ENCODE measurements at places on chromosomes 1 and 21.
A peak's percentile ranks its signal among the peaks of the same experiment; 100 is the strongest.

DNA sequence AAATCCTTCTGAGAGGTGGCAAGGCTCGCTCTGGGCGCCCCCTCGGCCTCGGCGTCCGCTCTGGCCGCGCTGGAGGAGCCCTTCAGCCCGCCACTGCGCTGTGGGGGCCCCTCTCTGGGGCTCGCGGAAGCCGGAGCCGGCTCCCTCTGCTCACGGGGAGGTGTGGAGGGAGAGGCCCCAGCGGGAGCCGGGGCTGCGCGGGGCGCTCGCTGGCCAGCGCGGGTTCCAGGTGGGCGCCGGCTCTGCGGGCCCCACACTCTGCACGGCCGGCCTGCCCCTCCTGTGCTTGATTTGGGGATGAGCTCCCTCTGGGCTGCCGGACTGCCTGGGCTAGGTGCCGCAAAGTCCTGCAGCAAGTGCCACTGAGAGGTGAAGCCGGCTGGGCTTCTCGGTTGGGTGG lies 1260.7 kb upstream of the PRMT6 start:
- DNase-seq, result no peak

DNA sequence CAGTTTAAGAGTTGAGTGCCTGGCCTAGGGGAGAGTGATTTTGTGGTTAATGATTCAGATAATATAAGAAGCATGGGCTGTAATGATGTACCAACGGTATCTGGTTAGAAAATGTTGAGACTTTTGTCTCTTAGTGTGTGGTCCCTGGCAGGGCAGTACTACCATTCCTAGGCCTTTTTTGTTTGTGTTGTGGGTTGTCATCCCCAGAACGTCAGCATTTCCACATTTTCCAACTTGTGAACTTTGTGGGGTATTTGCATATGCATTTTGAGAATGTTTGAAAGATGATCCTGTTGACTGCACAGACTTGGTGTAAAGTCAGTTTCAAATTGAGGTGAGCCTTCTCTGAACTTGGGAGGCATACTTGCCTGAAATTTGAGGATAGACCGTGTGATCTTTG lies 11.4 kb downstream of the NEK7 start:
- DNase-seq, result no peak

- DNase-seq, result no peak
Observed at GRCh38 chr1:40710581-40711315, 19.2 kb downstream of the NFYC start.

DNA sequence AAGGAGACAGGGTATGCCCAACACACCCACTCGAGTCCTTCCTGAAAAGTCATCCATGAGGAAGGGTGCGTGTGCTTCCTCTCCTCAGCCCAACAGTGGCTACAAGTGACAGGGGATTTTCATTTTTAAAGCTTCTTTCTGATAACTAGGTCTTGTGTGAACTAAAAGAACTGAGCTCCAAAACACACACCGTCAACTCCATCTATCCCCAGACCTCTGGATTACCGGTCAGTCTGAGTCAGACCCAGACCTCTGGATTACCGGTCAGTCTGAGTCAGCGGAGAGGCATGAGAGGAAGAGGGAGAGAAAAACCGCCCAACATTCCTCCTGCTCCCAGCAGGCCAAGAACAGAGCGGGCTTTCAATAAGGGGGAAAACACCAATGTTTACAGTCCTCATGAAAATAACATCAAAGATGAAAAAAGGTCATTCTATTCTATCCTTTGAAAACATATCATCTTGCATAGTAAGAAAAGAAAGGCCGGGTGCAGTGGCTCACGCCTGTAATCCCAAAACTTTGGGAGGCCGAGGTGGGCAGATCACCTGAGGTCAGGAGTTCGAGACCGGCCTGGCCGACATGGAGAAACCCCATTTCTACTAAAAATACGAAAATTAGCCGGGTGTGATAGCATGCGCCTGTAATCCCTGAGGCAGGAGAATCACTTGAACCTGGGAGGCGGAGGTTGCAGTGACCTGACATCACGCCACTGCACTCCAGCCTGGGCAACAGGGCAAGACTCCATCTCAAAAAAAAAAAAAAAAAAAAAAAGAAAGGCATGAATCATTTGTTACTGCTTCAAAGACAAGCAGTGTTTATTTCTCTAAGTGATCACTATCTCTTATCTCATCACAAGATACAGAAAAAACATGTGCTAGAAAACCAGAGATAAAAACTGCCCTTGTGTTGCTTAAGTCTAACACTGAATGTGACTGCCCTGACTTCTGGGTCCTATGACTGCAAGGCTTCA lies 3.4 kb downstream of the PTTG1IP start:
- no peak for DNase-seq

DNA sequence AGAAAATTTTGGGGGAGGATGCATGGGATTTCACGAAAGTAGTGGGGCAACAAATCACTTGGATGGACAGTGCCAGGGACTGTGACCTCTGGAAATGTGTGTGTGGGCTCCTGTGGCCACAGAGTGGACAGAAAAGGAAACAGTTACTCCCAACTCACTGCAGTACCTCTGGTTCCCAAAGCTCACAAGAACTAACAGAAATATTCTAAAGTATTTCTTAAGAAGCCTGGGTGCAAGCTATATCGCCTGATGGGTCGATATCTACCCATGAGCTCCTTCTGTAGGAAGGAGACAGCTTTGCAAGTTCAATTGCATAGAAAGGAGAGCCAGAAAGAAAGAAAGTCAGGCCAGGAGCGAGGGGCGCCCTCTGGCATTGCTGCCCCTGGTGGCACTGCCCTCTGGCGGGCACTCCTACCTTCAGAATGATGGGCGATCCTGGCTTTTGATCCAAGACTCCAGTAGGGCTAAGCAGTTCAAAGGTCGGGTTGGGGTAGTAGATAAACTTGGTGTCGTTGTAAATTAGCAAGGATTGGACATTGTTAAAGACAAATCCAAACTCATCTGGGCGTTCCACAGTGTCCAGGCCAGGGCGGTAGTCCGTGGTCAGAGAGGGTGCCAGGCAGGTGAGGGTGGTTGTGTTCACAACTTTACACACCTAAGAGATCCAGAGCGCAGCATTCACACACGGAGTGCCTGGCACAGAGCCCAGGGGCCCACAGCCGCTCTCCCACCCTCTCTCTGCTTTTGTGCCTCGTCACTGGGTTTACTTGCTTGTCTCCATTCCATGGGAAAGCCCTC lies 134.7 kb upstream of the CD34 start:
- no peak for DNase-seq

DNA sequence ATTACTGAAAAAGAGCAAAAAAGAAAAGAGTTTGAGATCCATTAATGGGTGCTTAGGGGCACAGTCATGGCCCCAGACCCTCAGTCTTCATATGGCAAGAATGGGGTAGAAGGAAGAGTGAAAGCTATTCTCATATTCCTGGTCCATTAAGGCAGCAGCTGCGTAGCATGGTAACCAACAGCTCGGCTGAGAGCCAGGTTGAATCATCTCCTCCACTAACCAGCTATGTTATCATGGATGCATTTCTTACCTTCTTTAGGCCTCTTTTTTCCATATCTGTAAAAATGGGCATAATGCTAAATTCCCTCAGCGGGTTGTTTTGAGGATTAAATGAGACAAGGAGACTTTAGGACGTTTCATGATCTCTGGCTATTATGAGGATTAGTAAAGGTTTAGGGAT lies 15.0 kb upstream of the SARS1 start:
- no peak for DNase-seq

GRCh38 chr1:90831910-90832309 lies 114.8 kb upstream of the BARHL2 start:
- DNase-seq, result no peak

DNA sequence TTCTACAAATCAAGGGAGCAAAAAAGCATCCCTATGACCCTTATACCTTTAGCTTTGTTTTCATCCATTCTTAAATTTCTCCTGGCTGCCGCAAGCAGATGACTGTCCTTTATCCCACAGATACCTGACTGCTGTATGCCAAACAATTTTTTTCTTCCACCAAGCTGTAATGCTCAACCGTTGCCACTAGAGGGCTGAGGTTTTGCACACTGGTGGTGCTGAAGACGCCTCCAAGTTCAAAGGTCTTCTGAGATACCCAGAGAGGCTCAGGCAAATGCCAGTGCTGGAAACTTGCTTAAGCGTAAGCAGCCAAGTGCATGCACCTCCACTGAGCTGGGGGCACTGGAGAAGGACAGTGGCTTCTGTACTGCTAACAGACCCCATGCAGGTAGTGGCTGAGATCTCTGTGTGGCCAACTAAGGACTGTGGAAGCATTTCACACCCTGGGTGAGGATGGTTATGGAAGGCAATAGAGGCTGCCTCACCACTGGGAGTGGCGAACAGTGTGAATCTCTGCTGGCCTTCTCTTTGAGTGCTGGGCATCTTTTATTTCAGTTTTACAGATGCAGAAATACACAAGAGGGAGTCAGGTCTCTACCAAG lies 28.5 kb downstream of the CNIH3 start:
- no peak for DNase-seq

DNA sequence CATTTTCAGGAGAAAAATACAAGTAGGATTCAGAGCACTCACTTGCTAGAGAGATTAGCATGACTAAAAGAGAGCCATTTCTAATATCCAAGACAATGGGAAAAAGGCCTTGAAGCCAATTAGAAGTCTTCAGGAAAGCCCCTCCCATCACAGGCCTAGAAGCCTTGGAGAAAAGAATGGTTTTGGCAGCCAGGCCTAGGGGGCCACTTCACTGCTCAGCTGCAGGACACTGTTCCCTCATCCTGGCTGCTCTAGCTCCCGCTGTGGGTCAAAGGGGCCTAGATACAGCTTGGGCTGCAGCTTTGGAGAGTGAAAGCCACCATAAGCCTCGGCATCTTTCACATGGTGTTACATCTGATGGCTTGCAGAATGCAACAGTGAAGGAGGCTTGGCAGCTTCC lies 62.8 kb downstream of the RGS4 start:
- DNase-seq, result no peak

- DNase-seq, result no peak
Observed at GRCh38 chr21:10511116-10511515, 10.3 kb upstream of the TPTE start.

GRCh38 chr1:115717541-115717940 lies 51.0 kb downstream of the CASQ2 start:
- DNase-seq, result peak; percentile 12

DNA sequence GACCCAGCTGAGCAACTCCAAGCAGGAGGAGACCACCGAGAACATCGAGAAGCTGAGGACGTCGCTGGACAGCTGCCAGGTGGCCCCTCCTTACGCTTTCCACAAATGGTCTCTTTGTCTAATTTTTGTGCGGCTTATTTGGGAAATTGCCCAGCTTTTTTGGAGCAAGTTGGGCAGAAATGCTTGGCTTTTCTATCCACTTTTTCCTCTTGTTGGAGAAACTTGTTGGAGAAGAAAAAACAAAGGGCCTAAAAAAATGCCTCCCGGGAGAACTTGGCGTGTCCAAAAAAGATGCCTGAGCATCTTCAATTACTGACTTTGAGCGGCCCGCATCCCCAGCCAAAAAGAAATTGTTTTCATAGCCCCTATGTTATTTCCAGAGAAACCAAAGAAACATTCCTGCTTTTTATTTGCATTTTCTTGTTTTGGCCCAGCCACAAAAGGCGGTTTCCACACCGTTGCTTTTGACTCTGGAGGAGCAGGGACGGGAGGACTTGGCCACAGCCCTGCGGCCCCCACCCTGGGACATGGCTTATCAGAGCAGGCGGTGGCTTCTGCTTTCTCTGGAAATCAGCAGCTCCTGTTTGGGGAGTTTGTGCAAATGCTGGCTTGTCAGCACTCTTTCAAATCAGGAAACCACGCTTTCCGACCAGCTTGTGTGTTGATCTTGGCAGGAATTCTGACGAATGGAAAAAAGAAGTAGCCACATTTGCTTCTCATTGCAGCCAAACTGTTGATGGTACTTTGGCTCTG lies 81.2 kb upstream of the EFHD2 start:
- DNase-seq, result peak; percentile 58

DNA sequence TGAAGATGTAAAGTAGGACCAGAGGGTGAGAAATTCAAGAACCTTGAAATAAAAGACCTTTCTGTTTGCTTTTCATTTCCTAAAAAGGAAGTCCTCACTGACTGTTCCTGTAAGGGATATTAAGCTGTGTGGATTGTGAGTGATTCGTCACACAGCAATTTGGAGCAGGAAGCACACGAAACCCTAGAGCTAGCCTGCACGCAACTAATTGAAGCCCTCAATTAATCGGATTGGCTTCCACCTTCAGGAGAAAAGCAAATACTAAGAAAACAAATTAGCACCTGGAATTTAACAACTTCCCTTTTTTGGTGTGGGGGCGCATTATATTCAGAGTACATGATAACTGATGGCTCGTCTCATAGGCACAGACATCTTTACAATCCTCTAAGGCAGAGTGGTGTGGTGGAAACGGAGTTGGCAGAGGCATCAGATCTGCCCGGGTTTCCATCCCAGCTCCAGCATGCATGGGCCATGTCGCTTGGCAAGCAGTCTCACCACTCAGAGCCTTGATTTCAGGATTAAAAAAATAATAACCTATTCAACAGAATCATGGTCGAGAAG lies 95.2 kb downstream of the KCNJ15 start:
- DNase-seq, result no peak

DNA sequence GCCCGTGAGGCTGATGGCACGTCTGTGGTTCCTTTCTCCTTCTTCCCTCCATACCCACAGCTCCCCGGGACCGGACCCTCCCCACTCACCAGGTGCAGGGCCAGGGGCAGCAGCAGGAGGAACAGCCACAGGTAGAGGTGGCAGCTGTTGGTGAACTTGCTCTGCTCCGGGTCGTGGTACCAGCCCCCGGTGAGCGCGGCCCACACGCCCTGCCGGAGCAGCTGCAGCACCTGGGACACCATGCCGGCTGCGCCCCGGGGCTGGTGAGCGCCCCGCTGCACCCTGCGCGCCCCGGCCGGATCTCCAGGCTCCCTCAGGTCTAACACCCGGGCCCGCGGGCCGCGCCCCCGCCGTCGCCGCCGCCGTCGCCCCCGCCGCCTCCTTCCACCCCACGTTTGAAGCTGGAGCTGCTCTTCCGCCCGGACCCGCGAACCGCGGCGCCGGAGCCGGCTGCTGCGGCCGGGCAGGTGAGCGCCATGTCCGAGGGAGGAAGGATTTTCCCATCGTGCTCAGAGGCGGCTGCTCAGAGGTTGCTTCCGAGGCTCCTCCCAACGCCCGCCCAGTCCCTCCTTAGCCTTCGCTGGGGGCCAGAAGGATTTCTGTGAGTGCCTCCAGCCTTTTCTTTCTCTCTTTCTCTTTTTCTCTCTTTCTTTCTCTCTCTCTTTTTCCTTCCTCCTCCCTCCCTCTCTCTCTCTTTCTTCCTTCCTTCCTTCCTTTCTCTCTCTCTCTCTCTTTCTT lies at the start of gene PCNX2:
Gene PCNX2 (minus strand): TSS at position 489 of the 738 bp plus-strand sequence. CDS start 247 bp downstream, at position 242.
- peak; percentile 21 for DNase-seq
